ENCODE measurements at places on chromosomes 13 and 19.

DNA sequence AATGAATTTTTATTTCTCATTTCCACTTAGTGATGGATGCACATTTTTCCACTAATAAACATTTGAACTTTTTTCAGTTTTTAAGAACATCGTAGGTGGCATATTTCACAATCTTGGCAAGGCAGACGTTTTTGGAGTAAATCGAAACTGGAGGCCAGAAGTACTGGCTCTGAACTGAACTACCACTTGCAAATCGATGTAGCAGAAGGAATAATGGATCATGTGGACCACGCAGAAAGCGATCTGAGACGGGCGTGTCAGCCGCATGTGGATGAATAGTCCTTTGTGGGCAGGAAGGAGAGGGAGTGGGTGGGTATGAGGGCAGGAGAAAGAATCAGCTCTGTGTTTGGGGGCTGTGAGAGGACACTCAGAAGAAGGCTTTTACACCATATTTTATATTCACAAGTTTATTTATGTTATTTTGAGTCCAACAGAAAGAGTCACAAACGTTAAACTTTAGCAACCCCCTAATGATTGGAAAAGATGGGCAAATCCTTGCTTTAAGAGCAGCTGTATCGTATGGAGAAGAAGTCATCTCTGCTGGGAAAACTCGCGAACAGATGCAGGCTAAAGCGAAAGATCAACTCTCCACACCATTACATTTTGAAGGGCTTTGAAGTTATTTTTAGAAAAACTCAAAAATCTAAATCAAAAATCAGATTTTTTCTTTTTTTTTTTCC, 90.5 kb downstream of the COL4A2 start:
- no peak for DNase-seq

DNA sequence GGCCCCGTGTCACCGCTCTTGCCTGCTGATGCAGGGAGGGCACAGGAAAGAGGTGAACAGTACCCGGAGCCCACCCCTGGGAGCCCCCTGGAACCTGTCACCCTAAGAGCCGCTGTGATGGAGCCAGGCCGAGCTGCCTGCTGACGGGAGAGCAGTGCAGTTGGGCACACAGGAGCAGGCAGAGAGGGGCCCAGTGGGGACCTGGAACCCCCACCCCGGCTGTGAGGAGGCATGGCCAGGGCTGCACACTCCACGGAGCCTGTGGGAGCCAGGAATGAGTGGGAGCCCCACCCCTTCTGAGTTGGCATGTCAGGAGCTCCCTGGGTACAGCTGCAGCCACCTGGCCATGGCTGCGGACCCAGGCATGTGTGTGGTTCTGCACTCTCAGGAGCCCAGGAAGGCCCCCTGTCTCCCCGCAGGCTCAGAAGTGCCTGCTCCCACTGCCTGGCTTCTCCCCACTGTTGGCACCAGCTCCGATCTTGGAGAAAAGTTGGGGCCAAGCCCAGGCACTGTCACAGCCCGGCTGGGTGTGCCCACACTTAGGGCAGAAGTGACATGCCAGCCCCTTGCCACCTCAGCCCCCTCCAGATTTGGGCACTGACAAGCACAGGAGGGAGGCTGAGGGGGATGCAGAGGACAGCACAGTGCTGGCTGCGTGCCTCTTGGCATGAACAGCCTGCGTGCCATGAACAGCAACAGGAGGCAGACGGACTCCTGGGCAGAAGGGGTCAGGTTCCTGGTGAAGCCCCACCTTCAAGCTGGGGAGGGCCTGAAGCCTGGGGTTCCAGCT, 6.3 kb downstream of the CFAP97D2 start:
- DNase-seq, result no peak

- DNase-seq, result no peak
Measured at GRCh38 chr13:65508338-65508737, 1721.8 kb downstream of the PCDH9 start.

DNA sequence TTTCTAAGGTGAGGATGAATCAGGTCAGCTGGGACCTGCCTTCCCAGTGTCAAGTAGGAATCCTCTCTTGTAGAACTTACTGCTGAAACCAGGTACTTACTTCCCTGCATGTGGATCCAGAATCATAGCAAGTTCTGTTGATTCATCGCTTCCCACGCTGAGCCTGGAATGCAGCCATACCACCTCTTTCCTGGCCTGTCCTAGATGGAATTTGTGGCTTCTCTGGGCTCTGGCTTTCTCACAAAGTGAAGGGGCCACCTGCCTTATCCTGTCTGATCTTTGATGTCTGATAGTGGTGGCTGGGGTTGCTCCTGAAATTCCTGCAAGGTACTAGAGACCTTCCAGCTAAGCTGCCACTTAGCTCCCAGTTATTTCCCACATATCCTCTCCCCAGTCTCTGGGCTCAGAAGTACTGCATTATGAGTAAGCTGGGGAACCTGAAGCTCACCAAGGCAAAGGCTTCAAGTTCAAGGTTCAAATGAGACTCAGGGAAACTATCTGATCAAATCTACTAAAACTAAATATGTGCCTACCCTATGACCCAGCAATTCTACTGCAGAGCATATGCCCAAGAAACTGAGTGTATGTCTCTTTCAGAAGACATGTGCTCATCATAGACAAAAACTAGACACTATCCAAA, 103.5 kb downstream of the SUCLA2 start:
- DNase-seq, result no peak

DNA sequence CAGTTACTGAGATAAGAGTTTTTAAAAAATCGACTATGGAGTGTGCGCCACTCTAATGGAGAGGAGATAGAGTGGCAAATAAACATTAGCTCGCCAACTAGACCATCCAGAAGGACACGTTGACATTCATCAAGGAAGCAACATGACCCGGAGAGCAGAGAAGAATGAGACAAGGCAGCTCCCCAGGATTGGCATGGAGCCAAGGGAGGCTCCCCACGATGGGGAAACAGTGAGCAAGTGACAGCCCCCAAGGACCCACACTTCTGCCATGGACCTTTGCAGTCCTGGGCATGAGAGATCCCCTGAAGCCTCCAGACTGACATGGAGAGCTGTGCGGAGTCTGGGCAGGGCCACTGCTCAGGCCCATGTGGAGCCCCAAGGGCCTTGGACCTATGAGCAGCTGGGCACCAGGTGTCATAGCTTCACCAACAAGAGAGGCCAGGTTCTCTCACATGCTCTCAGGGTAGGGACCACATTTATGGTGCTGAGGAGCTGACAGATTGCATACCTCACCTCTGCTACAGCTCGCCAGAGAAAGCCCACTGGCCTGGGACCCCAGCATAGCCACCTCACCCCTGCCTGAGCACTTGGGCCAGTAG, 6.7 kb downstream of the SIGLEC6 start:
- DNase-seq, result no peak

GRCh38 chr13:37375071-37375470, 223.5 kb downstream of the POSTN start:
- peak; percentile 31 for DNase-seq

- no peak for DNase-seq
Measured at GRCh38 chr13:112078879-112079531, 12.1 kb downstream of the SOX1 start.

DNA sequence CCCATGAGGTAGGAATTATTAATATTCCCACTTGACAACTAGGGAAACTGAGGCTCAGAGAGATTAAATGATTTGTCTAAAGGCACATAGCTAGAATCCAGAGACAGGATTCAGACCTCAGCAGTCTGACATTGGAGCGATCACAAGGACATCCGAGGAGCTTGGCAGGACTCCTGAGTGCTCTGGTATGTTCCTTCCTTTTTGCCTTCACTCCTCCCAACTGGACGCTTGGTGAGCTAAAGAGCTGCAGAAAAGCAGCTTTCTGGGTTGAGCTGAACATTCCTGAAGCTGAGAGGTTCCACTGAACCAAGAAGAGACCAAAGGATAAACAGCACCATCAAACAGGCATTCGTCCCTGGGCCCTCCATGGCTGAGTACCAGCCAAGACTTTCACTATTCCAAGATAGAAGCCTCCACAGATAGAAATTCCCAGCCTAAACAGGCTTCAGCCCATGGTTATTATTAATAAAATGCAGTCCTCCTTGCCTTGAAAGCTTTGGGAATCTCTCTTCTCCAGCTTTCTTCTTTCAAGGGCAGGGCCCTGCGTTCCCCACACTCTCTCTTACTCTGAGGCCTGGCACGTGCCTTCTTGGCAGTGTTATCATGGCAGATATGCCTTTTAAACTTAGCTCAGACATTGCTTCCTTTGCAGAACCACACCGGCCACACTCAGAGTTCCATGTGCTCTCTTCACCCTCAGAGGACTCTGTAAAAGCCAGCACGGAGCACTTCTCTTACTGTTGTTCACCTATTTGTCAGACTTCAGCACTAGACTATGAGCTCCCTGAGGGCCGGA, 97.1 kb downstream of the CYSLTR2 start:
- no peak for DNase-seq

GRCh38 chr19:40932008-40932959, 50.3 kb upstream of the CYP2A7 start:
- DNase-seq, result no peak

DNA sequence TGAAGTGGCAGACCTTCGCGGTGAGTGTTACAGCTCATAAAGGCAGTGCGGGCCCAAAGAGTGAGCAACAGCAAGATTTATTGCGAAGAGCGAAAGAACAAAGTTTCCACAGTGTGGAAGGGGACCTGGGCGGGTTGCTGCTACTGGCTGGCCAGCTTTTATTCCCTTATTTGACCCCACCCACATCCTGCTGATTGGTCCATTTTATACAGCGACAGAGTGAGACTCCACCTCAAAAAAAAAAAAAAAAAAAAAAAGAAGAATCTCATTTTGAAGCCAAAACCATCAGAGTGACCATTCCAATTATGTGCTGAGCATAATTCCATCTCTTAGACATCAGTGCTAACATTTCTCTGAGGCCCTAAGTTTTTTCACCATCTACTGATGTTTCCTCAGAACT, 1.9 kb upstream of the ZNF552 start:
- DNase-seq, result no peak

- DNase-seq, result no peak
Measured at GRCh38 chr13:93416736-93417355, 190.2 kb downstream of the GPC6 start.

- DNase-seq, result no peak
Measured at GRCh38 chr19:42198676-42199439, 18.6 kb downstream of the DEDD2 start.

GRCh38 chr13:111397202-111397880, 76.9 kb downstream of the TEX29 start:
- DNase-seq, result no peak

DNA sequence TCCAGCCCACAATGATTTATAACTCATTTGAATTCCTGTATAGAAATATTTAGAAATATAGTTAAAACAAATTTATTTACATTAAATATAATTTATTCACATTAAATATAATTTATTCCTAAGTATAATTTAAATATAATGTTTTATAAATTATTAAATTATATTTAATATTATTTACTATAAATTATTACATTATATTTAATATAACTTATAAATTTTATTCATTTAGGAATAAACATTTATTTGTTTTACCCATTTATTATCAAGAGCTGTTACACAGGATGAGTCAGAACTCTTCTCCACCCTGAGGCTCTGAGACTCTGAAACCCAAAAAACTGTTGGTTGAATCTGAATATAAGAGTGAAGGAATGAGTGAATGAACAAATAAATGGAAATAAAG, 170.9 kb upstream of the OBI1 start:
- DNase-seq, result no peak

- DNase-seq, result no peak
Measured at GRCh38 chr13:31894931-31895330, 136.6 kb upstream of the FRY start.

DNA sequence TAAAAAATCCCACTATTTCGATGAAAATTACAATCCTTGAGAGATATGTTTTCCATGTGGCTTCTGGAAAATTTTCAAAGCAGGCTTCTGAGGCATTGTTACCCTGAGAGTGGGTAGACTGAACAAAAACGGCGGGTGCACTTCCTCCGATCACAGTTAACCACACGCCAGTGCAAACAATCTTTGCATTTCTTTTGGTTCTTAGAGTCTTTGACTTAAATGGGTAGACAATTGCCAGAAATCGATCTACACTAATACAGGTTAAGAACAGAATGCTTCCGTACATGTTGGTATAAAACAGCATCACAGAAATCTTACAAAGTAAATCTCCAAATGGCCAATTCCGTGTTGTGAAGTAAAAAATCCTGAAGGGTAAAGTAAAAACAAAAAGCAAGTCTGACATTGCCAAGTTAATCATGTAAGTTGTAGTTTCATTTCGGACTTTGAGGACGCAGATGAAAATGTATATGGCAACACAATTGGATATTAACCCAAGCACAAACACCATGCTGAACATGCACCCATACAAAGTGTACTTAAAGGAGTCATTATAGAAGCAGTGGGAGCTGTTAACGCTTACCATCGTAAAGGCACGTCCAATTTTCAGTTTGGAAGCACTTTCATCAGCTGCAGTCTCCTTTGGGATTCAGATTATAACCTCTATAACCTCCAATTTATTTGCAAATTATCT, 927 bp downstream of the LPAR6 start:
- DNase-seq, result no peak

- DNase-seq, result no peak
Measured at GRCh38 chr13:48266150-48266549, 33.1 kb downstream of the ITM2B start.

- DNase-seq, result peak; percentile 80
Measured at GRCh38 chr19:14147797-14148605, 11.6 kb upstream of the ASF1B start.

DNA sequence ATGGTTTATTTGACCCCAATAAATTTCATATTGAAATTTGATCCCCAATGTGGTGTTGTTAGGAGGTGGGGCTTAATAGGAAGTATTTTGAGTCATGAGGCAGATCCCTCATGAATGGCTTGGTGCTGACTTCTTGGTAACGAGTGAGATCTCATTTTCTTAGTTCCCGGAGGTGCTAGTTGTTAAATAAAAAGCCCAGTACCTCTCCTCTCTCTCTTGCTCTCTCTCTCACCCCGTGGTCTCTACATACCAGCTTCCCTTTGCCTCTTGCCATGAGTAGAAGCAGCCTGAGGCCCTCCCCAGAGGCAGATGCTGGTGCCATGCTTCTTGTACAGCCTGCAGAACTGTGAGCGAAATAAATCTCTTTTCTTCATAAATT, 39.4 kb upstream of the KATNAL1 start:
- no peak for DNase-seq

DNA sequence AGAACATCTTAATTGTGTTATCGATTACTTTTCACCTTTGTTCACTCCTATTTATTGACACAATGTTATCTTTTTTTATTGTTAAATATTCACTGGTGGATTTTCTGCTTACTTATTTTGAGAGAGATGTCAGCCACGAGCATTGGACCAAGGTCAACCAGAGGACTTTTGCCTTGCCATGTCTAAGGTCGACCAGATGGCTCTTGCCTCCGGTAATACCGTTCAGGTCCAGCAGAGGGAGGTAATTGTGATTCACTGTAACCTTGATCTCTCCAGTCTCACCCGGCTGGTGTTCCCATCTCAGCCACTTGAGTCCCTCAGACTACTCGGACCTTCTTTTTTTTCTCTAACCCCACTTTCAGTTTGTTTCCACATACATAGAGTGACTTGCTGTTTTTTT, 1438.1 kb downstream of the UQCRFS1 start:
- DNase-seq, result peak; percentile 71
